Skin of body (tissue), 3 donors: ENCODE measurements at places on chromosomes 3 and 15.

DNA sequence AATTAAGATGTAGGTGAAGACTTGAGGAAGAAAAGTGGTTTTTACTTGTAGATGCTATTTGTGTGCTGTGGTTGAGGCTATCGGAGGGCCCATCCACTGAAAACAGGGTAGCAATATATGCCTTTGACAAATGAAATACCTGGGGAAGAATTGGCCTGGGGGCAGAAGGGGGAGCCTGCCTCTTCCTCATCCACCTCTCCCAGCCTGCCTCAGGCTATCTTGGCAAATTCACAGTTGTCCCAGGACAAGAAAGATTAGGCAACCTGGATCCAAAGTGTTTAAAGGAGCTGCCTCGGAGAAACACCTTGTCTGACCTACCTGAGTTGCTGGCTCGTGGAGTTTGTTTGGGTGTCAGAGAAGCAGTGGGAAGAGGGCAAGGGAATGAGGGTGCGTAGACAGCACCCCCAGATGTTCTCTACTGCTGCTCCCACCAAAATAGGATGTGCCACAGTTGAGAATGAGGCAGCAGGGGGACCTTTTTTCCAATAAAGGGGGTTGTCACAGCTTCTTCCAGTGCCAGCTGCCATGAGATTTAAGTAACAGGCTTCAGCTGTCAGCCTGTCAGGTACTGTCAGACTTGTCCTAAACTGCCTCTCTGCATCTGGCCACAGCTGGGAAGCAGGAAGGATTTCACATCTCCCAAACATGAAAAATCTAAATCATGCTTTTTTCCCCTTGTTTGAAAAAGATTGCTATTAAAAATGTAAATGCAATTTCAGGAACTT is 9.2 kb downstream of the PLEKHO2 start:
- DNase-seq: no peak

- DNase-seq: no peak
These were observed 27.6 kb downstream of the CHRNA7 start for GRCh38 chr15:32057876-32058425.

- no peak for DNase-seq
These were observed 2.8 kb upstream of the HERC1 start for GRCh38 chr15:63836579-63836978.

- DNase-seq: no peak
These were observed 388.3 kb downstream of the MFSD1 start for GRCh38 chr3:159189994-159190669.

DNA sequence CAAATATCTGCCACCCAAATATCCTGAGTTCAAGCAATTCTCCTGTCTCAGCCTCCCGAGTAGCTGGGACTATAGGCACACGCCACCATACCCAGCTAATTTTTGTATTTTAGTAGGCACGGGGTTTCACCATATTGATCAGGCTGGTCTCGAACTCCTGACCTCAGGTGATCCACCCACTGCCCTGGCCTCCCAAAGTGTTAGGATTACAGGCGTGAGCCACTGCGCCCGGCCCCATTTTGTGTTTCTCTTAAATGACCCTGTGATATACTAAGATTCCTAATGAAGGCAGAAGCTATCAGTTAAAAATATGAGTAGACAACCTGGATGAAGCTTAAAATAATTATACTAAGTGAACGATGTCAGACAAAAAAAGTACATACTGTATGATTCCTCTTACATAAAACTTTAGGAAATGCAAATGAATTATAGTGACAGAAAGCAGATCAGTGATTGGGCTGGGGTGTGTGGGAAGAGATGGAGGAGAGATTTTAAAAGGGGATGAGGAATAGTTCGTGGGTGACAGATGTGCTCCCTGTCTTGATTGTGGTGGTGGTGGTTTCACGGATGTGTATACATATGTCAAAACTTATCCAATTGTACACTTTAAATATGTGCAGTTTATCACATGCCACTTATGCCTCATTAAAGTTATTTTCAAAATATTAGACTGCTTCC is 3.8 kb upstream of the KLHL40 start:
- no peak for DNase-seq

DNA sequence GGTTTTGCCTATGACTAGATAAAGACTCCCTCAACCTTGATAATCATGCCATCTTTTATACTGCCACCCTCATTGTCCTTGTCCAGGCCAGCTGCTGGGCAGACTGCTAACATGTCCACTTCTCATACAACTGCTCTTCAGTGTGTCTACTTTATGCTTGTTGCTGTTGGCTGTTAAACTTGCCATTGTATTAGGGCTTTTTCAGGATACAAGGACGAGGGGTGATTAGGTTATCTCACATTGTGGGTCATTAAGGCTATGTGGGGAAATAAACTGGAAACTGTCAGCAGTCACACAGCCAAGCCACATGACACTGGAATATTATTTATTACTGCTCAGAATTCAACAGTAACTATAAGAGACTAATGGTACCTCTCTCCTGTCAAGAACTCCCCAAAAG is 36.1 kb downstream of the STARD9 start:
- no peak for DNase-seq

GRCh38 chr3:9067352-9067975 is 104.2 kb upstream of the RAD18 start:
- DNase-seq: peak; percentile 44

DNA sequence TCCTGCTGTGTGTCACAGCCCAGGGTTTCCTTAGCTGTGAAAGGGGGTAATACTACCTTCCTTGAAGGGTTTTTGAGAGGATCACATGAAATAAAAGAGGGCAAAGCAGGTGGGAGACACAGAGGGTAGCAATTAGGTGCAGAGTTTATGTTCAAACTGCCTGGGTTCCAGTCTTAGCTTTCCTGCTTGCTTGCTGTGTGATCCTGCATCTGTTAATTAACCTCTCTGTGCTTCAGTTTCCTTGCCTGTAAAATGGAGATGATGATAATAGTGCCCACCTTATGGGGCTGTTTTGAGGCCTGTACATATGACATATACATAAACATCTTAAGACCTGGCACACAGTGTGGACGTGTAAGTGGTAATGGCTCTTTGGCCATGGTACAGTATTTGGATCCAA is 35.0 kb downstream of the SPSB4 start:
- DNase-seq: peak; percentile 13

GRCh38 chr3:17373304-17373703 is 369.1 kb downstream of the TBC1D5 start:
- DNase-seq: no peak

DNA sequence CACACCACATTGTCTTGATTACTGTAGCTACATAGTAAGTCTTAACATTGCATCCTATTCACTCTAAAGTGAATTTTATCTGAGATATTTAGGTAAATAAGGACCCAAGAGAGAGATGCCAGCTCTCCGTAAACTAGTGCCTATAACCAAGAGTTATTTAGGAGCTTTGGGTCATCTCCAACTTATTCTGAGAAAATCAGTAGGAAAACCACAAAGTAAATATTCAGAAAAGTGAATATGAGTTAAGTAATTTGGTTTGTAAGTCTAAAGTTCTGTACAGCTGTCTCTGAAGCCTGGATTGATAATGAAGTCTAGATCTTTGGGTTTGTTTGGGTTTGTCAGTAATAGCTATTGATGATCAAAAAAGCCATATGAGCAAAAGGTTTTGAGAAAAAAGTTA is 120.0 kb downstream of the FNDC3B start:
- DNase-seq: no peak

DNA sequence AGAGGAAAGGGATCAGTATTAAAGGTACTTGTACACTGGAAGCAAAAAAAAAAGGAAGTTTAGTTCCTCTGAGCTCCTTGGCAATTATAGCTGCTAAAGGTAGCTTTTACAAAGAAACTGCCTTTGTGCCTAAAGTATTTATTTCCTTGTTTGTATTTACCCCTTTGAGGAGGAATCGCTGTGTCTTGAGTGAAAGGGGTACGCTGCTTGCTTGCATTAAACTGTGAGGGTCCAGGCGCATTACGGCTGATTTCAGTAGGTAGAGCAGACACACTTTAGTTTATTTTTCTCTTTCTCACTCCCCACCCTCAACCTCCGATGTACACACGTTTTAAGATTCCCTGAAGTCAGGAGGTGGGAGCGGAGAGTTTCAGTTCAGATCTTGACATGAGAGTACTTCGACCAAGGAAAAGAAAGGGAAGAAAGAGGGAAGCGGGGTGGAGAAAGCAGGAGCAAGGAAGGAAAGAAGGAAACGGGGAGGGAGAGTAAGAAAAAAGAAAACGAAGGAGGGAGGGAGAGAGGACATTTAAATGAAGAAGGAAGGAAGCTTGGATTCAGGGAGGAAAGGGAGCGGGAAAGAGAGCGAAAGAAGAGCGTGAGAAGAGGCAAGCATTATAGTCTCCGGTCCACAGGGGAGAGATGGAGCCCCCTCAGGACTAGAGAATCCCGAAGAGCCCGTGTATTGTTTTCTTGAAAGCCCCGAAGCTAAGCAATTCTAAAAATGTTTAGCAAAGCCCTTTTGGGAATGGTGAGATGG is 1.2 kb upstream of the MME start:
- no peak for DNase-seq

DNA sequence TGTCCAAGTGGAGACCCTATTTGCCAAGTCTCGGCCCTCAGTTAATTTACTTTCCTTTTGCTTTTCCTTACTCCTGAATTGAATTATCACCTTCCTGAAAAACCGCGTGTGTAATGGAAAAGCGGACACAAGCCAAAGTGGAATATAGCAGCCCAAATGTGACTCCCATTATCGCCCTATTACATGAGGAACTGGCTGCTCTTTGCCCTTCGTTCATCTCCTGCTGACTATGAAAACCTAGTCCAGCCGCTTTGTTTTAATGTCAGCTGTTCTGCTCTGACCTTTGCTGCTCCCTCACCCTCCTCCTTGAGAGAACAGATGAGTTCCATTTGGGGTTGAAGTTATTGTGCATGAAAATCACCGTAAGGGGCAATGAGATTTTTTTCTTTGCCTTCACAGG is 632.7 kb upstream of the SUCLG2 start:
- no peak for DNase-seq

GRCh38 chr15:50181201-50181968 is 611 bp upstream of the SLC27A2 start:
- DNase-seq: no peak

DNA sequence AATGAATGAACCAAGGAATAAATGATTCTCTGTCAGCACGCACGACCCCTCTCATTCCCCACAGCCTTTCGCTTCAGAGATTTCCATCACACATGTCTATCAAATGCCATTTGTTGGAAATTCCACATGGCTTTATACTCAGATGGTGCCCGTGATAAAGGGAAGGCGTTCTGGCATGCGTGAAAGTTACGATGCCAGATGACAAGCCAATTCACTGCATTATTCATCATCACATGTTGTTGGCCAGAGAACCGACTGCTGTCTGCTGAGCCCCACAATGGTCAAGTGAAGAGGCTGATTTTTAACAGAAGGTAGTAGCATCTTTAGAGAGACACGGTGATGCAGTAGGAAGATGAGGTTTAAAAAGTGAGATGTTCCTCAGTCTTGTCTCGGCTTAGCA is 74.1 kb upstream of the FRMD4B start:
- DNase-seq: no peak

DNA sequence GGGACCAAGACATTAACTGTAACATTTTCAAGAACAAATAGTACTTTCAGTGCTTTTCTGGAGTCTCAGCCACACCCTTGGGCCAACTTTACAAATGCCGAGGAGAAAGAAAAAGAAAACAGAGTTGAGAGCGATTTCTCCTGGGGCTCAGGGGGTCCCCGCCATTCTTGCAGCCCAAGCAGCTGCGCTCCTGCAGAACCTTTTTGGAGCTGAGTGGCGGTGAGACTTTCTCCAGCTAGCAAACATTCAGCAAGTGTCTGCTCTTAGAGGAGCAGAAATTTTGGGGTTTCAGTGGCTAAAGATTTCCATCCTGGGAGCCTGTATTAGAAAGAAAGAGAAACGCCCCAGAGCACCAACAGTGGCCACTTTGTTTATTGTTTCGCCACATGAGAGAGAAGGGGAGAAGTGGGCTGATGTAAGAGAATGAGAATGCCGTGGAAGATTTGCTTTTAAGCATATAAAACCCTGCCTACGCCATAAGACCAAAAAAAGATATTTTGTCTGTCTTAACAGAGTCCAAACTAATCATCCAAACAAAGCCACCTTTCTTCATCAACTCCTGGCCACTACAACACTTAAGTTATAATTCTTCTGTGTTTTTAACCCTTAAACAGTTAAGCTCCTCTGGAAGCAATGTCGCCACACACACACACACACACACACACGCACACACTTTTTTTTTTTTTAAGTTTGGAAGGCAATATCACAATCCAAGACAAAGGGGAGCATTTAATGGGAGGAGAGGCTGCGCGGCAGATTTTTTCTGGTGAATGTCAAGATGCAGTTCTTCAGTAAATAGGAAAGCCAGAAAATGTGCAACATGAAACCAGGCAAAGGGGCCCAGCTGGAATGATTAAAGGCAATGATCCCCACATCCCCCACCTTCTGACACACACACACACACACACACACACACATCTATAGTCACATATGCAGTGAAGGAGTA is 19.2 kb downstream of the EID1 start:
- peak; percentile 71 for DNase-seq

GRCh38 chr3:13009946-13010315 is 63.3 kb downstream of the IQSEC1 start:
- DNase-seq: no peak

DNA sequence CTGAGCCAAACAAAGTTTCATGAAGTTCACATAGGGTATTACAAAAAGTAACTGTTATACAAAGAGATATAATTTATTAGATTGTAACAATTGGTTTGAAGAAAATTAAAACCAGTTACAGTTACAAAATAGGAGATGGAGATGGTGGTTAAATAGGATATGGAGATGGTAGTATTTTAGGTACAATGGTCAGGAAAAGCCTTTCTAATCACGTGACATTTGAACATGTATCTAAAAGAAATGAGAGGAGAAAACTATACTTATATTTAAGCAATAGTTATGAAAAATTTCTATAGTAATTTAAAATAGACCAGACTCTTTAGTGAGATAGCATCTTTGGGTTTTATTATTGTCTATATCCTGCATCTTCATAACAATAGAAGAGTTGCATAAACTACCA is 312.9 kb downstream of the RBMS3 start:
- DNase-seq: no peak

DNA sequence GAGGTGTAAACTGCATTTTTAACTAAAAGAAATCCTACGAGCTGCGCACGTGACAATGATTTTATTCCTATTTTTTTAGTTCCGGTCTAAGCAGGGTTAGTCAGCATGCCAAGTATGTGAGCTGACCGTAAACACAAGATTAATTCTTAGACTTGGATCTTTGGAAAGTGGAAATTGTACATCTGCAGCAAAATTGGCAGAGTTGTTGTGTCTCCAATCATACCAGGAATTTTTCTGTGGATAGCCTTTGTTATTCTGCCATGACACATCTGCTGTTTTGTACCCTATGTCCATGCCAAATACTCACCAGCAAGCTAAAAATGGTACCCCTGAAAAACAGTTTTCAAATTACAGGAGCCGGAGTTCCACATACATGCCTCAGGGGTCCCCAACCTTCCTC is 562.5 kb downstream of the UNC13C start:
- DNase-seq: peak; percentile 55

DNA sequence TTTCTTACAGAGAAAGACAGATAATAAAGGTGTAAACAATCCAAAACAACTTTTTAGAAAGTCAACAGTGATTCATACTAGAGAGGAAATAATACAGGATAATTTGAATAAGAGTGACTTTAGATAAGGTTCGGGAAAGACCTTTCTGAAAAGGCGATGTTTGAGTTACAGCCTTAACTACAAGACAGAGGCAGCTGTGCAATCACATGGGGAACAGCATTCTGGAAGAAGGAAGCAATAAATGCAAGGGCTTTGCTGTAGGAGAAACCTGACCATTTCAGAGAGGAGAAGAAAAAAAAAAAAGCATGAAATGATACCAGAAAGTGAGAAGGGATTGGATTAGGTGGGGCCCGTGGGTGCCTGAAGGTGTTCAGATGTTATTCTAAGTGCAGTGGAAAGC is 200.6 kb upstream of the ATP11B start:
- DNase-seq: no peak
